ENCODE measurements at places on chromosomes 4 and X.

DNA sequence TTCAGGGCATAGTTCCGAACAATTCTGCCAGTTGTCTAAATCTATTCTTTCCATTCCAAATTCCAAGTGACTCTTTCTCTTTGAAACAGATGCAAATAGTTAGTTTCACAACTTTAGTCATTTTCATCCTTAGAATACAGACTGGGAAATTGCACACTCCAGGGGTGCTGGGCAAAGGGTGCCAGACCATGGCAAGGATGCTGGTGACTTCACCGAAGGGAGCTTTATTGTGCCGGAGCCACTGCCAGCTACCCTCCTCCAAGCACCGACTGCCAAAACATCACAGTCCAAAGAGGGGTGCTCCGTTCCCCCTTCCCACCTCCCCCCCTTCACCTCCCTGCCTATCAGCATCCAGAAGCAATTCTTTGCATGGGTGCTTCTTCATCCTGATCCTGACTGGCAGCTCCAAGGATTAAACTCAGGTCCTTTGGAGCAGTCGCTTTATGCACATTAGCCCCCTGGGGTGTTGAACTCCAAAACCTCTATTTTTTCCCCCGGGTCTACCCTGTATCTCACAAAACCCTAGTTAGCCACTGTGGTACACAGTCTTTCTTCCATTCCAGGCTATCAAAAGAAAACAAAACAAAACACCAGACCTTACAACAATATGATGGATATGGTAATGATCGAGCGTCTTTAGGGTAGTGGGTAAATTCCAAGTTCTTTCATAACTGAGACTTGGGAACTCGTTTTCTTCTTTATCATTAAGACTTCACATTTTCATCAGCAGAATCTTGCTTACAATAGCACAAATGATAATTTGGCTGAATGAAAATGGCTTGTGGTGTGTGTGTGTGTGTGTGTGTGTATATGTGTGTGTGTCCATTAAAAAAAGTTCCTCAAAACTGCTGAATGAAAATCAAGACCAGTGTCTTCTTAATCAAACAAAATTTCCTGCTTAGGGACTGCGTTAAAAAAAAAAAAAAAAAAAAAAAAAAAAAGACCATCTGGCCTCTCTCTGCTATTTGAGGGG is 28.7 kb downstream of the MID1 start:
- DNase-seq = no peak

DNA sequence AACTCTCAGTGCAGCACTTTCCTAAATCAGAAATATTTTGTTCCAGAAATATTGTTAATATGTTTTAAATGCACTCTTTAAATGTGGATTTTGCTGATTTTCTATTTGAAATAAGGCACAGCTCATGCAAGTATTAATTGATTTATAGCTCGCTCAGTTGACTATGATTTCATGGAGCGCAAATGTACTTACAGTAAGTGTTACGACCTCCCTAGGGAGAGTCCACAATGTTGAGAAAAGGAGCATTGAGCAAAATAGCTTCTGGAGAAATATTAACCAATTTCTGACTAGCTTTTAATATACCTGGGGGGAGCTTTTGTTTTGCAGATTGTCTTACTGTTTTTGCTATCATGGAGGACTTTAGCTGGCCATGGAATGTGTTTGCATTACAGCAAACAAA is 1687.5 kb downstream of the STIM2 start:
- DNase-seq = no peak

GRCh38 chr4:185931986-185932385 is 120.0 kb upstream of the SORBS2 start:
- DNase-seq = no peak

GRCh38 chr4:40193016-40193571 is 3.7 kb upstream of the RHOH start:
- DNase-seq = no peak

GRCh38 chr4:7908668-7909067 is 31.0 kb downstream of the AFAP1 start:
- no peak for DNase-seq

GRCh38 chrX:87578978-87579377 is 61.4 kb downstream of the KLHL4 start:
- DNase-seq = no peak

DNA sequence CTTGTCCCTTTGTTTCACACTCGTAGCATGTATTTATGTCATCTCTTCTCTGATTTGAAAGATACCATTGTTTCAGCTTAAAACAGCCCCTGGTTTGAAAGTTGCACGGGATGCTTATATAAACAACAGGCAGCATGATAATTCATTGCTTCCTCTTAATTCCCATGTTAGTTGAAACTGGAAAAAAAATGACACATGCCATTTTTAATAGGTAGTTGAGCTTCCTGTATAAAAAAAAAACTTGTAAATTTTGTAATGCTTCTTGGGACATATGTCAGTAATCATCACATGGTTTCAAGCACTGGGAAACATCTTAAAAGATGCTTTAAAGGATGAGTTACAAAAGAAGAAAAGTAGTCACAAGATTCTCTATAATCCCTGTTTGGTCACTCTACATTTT is 243.0 kb downstream of the PALLD start:
- DNase-seq = no peak

DNA sequence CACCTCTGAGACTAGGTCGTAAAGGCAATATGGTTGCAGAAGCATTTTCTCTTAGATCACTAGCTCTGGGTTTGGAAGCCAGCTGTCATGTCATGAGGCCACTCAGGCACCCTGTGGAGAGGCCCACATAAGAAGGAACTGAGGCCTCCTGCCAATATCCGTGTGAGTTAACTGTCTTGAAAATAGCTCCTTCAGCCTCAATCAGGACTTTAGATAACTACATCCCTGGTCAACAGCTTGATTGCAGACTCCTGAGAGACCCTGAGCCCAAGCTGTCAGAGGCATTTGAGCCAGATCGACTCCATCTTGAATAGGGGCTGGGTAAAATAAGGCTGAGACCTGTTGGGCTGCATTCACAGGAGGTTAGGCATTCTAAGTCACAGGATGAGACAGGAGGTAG is 15.1 kb upstream of the REPS2 start:
- DNase-seq = no peak

DNA sequence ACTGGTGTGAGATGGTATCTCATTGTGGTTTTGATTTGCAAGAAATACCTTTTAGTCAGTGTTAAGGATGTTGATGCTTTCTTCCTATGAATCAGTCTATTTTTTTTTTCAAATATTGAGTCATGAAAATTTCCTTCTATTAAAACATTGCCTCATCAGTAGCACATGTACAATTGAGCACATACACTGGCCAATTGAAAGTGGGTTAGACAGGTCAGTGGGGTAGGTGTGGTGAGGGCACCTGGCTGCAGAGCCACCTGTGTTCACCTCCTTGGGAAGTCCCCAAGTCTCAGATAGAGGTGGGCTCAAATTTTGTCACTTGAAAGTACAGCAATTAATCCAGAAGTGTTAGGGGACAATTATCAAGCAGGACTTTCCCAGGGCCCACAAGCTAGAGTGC is 243.7 kb downstream of the SPRY1 start:
- DNase-seq = no peak

DNA sequence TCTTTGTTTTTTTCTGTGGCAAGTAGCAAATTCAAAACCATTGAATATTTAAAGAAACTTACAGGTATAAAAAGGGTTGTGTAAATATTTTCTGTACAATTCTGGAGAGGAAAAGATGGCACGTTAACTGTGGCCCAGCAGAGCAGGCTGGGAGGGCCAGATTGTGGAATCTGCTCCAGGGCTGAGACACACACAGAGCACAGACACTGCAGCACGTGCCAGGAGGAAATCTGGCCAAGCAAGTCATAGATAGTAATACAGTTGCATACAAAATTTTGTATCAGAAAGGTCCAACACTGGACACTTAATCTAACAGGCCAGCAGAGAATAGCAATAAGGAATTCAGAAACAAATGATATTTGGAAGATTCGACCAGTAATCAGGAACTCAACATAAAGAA is 763.7 kb downstream of the PDHA2 start:
- no peak for DNase-seq

- no peak for DNase-seq
These were observed 52.8 kb upstream of the ADRA2C start for GRCh38 chr4:3713346-3713745.

DNA sequence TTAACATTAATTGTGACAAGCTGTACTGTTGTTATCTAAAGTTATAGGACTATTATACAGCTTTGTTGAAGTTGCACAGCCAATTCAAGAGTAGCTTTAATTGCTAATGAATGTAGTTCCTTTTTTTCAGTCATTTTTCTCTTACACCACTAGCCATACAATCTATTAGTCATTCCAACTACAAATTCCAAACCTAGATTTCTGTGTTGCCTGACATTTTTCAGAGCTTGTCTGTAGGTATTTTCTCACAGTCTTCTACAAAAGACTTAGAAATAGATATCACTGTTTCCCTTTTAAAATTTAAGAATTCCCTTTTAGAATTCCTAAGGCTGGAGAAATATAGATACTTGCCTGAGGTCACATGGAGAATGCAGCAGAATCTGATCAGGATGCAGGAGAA is 307.0 kb upstream of the HS3ST1 start:
- no peak for DNase-seq

DNA sequence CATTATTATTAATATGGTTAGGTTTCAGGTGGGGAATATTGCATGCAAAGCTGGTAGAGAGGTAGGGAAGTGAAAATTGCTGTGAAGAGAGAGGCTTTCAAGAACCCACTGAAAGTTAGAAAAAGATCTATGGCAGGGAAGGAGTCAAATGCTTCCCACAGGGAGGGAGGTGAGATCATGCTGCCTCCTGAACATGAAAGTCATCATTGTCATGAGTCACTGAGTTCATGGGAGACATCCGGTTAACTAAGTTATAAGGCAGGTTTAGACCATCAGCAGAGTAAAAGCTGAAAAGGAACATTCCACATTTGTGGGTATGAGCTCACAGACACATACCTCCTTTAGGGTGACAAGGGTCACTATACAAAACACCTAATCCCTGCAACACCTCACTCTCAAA is 16.2 kb downstream of the GATB start:
- DNase-seq = no peak

- DNase-seq = no peak
These were observed 88.7 kb upstream of the ELOVL6 start for GRCh38 chr4:110287130-110287529.

DNA sequence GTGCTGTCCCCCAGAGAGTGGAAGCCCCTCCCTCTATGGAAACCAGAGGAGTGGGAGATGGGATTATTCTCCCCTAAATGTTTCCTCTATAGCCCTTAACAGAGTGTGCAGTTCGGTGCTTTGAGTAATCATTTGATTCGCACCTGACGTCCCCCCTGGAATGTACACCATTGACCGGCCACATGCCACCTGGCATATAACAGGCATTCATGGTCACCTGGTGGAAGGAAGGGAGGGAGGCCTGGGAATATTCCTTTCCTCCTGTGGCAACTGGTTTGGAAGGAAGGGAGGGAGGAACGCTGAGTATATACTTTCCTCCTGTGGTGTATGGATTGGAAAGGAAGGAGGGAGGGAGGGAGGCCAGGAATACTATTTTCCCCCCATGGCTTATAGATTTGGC is 77.2 kb downstream of the CRMP1 start:
- no peak for DNase-seq

- no peak for DNase-seq
These were observed 14.1 kb downstream of the COX18 start for GRCh38 chr4:73055241-73055897.

GRCh38 chrX:110042496-110042895 is 39.6 kb downstream of the TMEM164 start:
- DNase-seq = no peak

GRCh38 chr4:124019749-124020549 is 623.4 kb downstream of the SPRY1 start:
- DNase-seq = no peak

DNA sequence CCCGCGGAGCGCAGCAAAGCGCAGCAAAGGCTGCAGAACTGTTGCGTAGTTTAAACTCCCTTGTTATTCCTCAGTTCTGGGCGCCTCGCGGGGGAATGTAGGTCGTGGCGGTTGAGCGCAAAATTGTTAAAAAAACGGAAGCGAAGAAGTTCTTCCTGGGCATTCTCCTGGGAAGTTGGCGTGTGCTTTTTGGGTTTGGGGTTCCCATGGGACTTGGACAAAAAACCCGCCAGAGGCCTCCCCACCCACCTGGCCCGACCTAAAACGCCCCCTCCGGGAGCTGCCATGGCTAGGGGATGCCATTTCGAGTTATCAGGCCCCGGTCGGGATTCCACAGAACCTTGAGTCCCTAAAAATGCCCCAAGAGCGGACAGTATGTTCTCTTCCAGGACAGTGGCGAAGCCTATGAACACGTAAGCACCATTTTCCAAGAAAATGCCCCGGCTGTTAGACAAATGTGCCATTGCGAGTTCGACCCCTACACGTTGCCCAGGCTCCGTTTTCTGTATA is 8.9 kb downstream of the ZIC3 start:
- DNase-seq = no peak

DNA sequence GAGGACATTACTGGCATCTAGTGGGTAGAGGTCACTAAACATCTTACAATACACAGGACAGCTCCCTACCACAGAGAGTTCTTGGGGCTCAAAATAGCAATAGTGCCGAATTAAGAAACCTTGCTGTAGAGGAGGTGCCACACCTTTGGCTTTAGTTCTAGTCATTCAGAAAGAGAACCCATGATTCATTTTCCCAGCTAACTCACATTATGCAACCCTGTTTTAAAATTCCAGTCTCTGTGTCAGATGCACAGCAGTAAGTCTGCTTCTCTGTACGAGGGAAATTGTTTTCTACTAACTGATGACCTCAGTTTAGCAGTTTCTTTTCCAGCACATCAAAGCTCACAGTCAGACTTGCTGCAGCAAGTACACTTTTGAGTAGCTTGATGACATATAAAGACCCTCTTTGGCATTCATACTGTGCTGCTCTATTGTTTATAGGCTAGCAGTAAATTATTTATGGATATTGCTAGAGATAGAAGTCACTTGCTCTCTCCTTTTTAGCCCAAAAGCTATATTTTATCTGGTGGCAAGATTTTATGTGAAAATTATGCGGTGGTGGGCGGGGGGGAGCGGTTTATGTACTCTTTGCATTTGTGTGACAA is 487.8 kb upstream of the MAGEB18 start:
- DNase-seq = no peak

DNA sequence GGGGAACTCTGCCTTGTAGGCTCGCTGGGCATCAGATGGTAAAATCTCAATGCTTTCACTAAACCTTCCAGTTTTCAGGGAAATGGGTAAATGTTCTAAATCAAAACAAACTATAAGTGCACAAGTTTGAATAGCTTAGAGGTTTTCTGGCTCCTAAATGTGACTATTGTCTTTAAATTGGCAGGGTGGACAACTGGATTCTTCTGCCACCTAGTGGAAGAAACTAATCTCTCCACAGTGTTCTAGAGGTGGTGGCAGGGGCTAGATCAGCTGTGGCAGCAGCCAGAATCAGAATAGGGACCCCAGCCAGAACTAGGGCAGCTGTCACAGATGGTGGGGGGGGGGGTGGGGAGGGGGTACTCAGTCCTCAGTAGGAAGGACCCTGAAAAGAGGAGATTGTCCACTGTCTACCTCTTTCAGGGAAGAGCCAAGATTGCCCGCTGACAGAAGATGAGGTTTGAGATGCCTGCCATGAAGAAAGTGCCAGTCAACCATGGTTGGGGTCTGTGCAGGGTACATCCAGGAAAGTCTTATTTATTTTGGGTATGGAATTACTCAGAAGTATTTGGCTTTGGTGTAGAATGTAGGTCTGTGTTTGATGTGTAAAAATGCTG is 201.4 kb downstream of the CCNG2 start:
- DNase-seq = peak; percentile 8

Data from CD4-positive, alpha-beta T cell treated with Interleukin-2 at 100 ng/mL for 4 hours (primary cell).